ENCODE measurements at places on chromosomes 7 and 10.

DNA sequence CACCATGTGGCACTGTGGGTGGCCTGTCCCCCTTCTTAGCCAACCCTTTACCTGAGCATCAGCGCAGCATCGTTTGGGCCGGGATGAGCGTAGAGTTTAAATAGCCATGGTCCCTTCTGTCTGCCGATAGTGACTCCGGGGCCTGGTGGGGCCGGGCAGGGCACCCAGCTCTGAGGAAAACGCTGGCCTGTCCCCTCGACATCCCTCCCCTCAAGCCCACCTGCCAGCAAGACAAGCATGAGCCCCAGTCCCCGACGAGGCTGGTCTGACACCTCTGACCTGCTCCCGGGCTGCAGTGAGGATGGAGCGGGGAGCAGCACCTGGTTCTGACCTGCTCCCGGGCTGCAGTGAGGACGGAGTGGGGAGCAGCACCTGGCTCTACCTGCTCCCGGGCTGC is 31.1 kb upstream of the CNPY1 start:
- DNase-seq = no peak

DNA sequence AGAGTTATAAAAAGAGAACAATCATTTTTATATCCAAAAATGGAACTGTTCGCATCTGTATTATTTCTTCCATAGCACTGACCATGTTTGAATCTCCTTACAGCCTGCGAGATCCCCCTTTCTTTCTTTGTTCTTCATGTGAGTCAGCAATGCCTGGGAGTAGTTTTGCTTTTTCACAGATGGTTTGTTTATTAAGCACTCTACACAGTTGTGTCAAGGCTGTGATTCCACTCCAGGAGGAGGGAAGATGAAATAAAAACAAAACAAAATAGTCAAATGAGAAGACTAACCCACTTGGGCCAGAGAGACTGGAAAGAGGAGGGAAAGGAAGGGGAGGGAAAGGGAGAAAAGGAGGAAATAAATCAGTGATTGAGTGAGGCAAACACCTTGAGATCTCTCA is 7.8 kb downstream of the LIPF start:
- no peak for DNase-seq

GRCh38 chr7:156480671-156481070 is 159.9 kb upstream of the RNF32 start:
- no peak for DNase-seq

GRCh38 chr7:24715661-24716479 is 41.4 kb downstream of the GSDME start:
- DNase-seq = no peak

DNA sequence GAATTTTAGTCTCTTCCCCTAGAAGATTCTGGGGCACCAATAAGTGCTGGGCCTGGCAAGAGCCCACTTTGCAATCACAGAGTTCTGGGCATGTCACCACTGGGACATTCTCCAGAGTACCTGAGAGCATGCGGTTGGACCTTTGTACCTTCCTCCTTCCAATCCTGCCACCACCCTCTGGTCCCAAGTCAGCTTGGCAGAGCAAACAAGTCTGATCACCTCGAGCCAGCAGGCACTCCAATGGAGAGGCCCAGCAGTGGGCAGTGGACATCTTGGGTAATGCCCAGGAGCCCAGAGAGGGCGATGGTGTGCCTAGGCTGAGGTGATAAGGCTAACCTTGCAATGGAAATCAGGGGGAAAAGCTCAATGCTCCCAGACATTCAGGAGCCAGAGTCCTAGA is 43.4 kb downstream of the SH3PXD2A start:
- no peak for DNase-seq

DNA sequence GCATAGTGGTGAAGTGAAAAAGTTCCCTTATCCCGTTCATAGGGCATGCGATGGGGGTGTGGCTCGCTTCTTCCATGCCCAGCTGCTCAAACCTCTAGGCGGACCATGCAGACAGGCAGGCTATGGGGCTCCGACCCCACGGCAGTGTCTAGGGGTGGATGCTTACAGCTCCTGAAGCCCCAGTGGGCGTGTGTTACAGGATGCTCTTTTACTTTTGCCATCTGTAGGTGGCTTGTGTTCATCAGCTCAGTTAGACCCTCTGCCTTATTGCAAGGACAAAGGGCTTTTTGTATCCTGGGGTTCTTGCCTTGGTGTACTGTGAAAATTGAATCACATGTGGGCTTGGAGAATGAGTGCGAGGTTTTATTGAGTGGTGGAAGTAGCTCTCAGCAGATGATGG is at the start of gene MYL10:
TSS of gene MYL10 (minus strand) at position 126 of the 400 bp plus-strand sequence. CDS start 178 bp downstream, outside the sequence.
- no peak for DNase-seq

GRCh38 chr7:50509459-50509858 is 55.7 kb downstream of the DDC start:
- no peak for DNase-seq

DNA sequence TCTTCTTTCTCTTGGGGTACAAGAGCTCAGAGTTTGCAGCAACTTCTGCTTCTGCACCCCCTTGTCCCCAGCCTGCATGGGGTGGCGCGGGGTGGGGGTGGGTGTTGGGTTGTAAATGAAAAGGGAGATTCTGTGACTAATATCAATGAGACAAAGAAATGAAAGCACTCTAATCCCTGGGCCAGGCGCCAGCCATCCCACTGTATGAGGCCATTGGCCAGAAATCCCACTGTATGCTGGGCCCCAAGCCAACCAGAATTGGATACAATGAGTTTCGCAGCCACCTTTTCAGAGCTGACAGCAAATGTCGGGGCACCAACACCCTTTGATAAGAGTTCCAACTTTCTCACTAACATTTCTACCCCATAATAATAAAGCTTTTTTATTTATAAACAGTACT is 10.9 kb upstream of the PTN start:
- DNase-seq = no peak

- no peak for DNase-seq
These were observed 252.6 kb upstream of the IGFBP3 start for GRCh38 chr7:46173476-46174195.

DNA sequence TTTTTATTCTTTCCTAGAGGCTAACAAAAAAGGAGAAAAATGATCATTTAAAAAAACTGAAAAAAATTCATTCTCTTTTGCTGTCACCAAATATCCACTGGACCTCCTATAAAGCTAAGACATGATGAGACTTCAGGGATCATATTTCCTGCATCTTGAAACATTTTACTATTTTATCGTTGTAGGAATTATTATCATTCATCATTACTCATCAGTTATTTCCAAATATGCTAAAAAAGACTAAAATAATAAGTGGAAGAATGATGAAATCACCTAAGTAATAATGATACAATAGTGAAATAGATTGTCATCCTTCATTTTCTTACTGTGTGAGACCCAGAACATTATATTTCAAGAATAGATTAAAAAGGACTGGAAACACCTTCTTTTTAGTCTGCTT is 28.3 kb downstream of the TAF3 start:
- DNase-seq = no peak

DNA sequence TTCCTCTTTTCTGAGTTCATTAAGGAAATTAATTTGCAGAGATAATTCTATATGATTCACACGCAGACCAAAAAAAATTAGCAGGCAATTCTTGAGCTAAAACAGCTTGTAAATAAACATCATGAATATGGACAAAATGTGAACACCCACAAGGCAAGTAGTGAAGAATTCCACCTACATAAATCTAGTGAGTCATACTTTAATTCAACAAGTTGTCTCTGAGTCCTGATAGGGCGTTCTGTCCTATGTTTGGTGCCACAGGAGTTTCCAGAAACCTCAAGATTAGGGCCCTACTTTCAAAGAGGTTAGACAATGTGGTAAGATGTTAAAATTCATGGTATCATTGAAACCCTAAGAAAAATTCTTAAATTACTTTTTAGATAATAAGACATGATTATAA is 122.3 kb downstream of the SGMS1 start:
- no peak for DNase-seq

DNA sequence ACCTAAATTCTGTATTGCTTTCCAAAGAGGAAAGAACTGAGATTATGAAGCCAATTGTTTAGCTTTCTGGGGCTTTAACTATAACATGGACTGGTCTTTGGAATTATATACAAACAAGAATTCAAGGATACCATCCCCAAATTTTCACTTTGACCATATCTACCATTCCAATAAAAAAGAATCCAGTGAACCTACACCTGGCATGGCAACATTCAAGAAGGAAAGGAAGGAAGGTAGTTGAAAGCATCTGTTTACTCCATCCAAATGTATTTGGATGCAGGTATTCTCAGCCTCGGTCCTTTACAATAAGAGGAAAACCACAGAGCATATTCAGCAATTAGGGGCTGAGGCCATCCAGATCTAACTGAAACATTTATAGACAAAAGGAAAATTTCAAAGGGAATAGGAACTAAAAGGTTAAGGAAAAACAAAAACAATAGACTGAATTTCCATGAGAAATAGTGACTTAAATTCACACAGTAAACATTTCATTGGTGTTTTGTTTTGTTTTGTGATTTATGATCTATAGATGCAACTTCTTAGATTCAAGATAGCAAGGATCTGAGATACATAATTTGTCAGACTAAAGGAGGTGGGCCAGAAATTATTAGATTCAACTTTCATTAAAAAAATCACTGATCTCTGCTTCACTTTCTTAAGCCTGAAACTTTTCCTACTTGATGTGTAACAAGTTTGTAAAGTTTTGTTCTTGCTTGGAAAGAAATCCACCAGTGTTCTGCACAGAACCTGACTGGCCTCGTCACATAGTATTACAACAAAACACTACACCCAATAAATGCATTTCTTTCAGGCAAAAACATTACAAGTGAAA is 12.7 kb downstream of the SKIDA1 start:
- no peak for DNase-seq

- DNase-seq = no peak
These were observed 2.8 kb downstream of the TAS2R41 start for GRCh38 chr7:143480501-143480900.

DNA sequence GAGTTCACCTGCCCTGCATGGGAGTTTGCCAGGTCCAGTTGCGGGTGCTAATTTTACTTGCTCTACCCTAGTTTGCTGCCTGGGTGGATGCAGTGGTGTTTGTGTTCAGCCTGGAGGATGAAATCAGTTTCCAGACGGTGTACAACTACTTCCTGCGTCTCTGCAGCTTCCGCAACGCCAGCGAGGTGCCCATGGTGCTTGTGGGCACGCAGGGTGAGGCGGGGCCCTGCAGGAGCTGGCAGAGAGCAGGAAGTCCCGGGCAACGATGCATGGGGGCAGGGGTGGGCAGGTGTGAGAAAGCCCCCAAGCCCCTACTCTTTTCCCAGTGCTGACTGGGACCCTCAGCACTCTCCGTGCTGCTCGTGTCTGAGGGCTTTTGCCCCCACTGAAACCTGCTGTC is 31.3 kb downstream of the AGAP3 start:
- no peak for DNase-seq

All from esophagus squamous epithelium (tissue), 5 donors.